ENCODE measurements at places on chromosomes 5 and 9. TPM values are rescaled to one million over a fixed set of nuclear protein-coding genes. Genes with fewer than 3 reads are reported as not detected.

DNA sequence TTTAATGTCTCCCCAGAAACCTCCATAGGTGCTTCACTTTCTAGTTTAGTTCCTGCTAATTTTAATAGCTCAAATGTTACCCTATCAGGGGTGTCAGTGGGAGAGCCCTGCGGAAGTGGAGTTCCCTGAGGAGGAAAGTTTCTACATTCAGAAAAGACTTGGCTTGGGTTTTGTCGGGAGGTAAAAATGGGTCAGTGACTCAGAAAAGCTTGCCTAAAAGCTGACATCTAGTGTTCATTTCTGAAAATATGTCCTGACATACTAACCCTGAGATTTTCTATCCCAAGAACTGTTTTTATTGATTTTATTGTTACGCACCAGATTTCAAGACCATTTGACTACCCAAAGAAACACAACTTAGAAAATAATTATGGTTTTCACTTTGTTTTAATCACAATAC, 40.9 kb upstream of the GLDC start:
- DNase-seq: no peak

- DNase-seq: no peak
These were observed 14.5 kb downstream of the GSN start for GRCh38 chr9:121282277-121283079.

GRCh38 chr9:112042769-112043168, 132.3 kb downstream of the SUSD1 start:
- DNase-seq: no peak

- no peak for DNase-seq
These were observed 63.1 kb downstream of the GNAQ start for GRCh38 chr9:77968506-77968905.

- no peak for DNase-seq
These were observed 121.0 kb upstream of the GAS1 start for GRCh38 chr9:87068177-87068840.

- no peak for DNase-seq
These were observed 51.2 kb downstream of the ADAMTS19 start for GRCh38 chr5:129511291-129511690.

- DNase-seq: no peak
These were observed 12.3 kb downstream of the CCNH start for GRCh38 chr5:87400305-87400899.

- no peak for DNase-seq
These were observed 105.9 kb downstream of the DPYSL3 start for GRCh38 chr5:147403651-147404640.

- peak; percentile 31 for DNase-seq
These were observed 111.8 kb upstream of the APC start for GRCh38 chr5:112625689-112626438.

- no peak for DNase-seq
These were observed 65.8 kb upstream of the NFIL3 start for GRCh38 chr9:91489361-91489899.

The ACSL6 gene
- total RNA-seq: 8.1 TPM

The CDX1 gene
- total RNA-seq: not detected

The FABP6 gene
- 7.7 TPM for total RNA-seq

The IL33 gene
- total RNA-seq: not detected
